ENCODE measurements at places on chromosomes 11 and 22. TPM values are rescaled to one million over a fixed set of nuclear protein-coding genes. Genes with fewer than 3 reads are reported as not detected.

Gene TMEM121B
- total RNA-seq, result not detected

Gene MMP3
- not detected for total RNA-seq

Gene MMP12
- total RNA-seq, result not detected

Gene TRPC6
- total RNA-seq, result not detected

Gene ACER3
- total RNA-seq, result 15.8 TPM

Gene KRTAP5-2
- not detected for total RNA-seq

Gene MN1
- total RNA-seq, result 9.1 TPM

Gene CCDC87
- 1.0 TPM for total RNA-seq

Gene OR52I1
- total RNA-seq, result 0.15 TPM

Gene HPX
- 0.68 TPM for total RNA-seq

Gene TSPAN32
- total RNA-seq, result not detected

Gene TUBA8
- not detected for total RNA-seq

DNA sequence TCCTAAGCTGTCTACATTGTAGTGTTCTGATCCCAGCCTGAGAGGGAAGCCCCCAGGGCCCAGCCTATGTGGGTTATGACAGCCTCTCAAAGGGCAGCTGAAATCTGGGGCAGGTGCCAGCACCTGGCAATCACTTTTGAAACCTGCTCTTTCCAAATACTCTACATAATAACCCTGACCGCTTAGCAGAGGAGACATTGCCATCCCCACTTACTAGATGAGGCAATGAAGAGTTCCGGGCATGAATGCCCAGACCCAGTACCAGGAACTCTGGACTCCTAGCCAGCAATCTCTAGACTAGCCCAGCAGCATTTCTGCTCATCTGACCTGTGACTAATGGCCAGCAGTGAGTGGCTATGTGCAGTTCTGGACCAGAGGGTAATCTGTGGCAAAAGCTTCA, 412.4 kb upstream of the CADM1 start:
- H3K36me3 ChIP-seq, result no peaks in the 10 kb centered on the region
- no peaks in the 10 kb centered on the region for H3K4me1 ChIP-seq
- DNase-seq, result no peak
- no peak overlapping the region for H3K4me3 ChIP-seq

- peaks cover 14% of the 10 kb centered on the region for H3K4me1 ChIP-seq
- DNase-seq, result no peak
- 0 out of 2 replicates have a peak, but pooled peaks cover 7% of the 10 kb centered on the region for H3K36me3 ChIP-seq
- H3K4me3 ChIP-seq, result no peak overlapping the region
Observed at GRCh38 chr11:85695546-85695945, 9.6 kb upstream of the CCDC89 start.

DNA sequence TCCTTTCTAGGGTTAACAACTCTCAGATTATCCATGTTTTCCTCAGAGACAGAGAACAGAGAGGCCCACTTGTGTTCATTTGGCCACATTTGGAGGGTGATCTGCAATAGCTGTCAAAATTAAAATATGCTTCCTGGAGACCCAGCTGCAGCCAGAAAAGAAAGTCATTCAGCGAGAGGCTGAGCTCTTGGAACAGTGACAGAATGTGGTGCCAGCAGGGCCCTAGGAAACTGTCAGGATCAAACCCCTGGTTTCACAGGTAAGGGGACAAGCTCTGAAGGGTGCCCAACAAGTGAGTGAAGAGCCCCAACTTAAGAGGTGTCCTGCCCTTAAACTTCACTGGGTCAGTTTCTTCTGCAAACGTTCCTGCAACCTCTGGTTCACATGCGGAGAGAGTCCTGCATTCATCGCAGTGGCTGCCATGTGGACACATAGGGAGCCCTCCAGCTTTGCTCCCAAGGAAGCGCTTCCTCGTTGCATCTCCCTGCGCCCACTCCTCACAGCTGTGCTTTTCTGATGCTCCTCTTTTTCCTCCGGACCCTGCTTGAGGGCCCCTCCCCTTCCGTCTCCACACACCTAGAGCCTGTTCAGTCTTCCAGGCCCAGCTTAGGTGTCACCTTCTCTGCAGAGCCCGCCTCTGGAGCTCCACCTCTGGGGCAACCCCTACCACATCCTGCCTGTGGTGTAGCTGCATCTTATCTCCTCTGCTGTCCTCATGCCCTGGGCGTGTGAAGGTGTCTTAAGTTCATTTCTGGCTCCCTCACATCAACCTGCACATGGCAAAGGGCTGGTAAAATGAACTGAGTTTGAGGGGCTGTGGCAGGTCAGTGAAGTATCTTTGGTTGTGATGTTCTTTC, 3.9 kb downstream of the UCP3 start:
- no peaks in the 10 kb centered on the region for H3K27me3 ChIP-seq
- H3K27ac ChIP-seq, result no peak overlapping the region
- no peaks in the 10 kb centered on the region for H3K36me3 ChIP-seq
- H3K4me3 ChIP-seq, result no peak overlapping the region
- no peaks in the 10 kb centered on the region for H3K4me1 ChIP-seq
- DNase-seq, result no peak

- 0 out of 2 replicates have a peak, but pooled peaks cover under 1% of the 10 kb centered on the region for H3K36me3 ChIP-seq
- peak overlapping the region; percentile 4 for H3K4me3 ChIP-seq
- peak overlapping the region; percentile 99 for H3K27ac ChIP-seq
- no peaks in the 10 kb centered on the region for H3K27me3 ChIP-seq
- H3K4me1 ChIP-seq, result peaks cover 49% of the 10 kb centered on the region
- DNase-seq, result peak; percentile 99
Observed at GRCh38 chr11:33633251-33634003, 67.2 kb downstream of the C11orf91 start.

- no peaks in the 10 kb centered on the region for H3K4me1 ChIP-seq
- H3K27me3 ChIP-seq, result no peaks in the 10 kb centered on the region
- no peaks in the 10 kb centered on the region for H3K36me3 ChIP-seq
- no peak overlapping the region for H3K27ac ChIP-seq
- no peak overlapping the region for H3K4me3 ChIP-seq
- DNase-seq, result no peak
Observed at GRCh38 chr11:88680806-88681205, 343.3 kb upstream of the CTSC start.

DNA sequence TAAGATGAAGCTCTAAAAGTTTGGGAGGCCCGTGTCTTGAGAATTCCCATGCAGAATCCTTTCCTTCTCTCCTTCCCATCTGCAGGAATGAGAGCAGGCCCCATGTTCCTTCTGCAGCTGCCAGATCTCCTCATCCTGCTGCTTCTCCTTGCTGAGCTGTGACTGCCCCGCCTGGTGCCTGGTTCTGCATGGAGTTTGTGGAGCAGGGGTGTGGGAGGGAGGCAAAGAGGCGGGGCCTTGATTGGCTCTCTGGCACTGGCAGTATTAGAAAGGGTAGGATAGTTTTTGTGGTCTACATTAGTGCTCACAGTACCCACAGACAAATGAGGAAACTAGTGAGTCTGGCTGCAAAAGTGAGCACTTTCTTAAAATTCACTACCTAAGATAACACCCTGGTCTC, 91.1 kb upstream of the CLPB start:
- no peaks in the 10 kb centered on the region for H3K27me3 ChIP-seq
- H3K4me1 ChIP-seq, result no peaks in the 10 kb centered on the region
- no peak overlapping the region for H3K4me3 ChIP-seq
- no peaks in the 10 kb centered on the region for H3K36me3 ChIP-seq
- H3K27ac ChIP-seq, result no peak overlapping the region

GRCh38 chr11:16511116-16512114, 155.1 kb upstream of the SOX6 start:
- no peaks in the 10 kb centered on the region for H3K4me1 ChIP-seq
- no peaks in the 10 kb centered on the region for H3K27me3 ChIP-seq
- no peaks in the 10 kb centered on the region for H3K36me3 ChIP-seq
- DNase-seq, result no peak

DNA sequence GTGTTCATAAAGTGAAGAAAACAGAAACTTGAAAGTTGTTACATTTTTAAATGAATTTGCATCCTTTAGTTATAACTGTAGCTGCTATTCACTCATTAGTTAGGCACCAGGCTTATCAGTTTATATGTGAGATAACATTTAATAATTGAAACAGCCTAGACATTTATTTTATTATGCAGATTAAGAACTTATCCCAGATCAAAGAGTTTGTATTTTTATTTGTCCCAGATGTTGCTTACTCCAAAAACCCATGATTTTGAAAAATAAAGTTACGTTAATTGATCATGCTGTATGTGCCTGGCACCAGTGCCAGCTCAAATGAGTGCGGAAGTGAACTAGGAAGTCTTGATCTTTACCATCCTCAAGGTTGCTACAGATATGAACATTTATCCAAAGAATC, 172.7 kb upstream of the CARD18 start:
- H3K27me3 ChIP-seq, result no peaks in the 10 kb centered on the region
- no peak overlapping the region for H3K4me3 ChIP-seq
- no peaks in the 10 kb centered on the region for H3K36me3 ChIP-seq
- no peak overlapping the region for H3K27ac ChIP-seq

GRCh38 chr11:119471329-119471728, 48.4 kb upstream of the THY1 start:
- H3K4me3 ChIP-seq, result no peak overlapping the region
- no peak for DNase-seq
- no peaks in the 10 kb centered on the region for H3K36me3 ChIP-seq
- no peaks in the 10 kb centered on the region for H3K27me3 ChIP-seq
- peaks cover 19% of the 10 kb centered on the region for H3K4me1 ChIP-seq

DNA sequence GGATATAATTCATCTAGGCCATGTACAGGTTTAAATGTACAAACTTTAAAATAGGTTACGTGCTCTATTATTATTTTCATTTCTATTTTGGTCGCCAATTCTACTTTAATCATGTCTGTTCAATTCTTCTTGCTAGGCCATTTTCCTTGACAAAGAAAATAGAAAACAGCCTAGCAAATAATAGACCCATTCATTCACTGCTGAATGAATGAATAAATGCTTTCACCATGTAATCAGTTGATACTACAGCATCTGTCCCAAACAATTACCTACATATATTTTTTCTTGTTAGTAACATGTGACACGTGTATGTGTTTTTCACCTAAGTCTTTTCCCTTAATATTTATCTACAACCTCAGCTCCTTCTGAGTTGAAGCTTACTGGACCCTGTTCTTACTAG, 27.5 kb downstream of the SNX19 start:
- H3K4me3 ChIP-seq, result no peak overlapping the region
- DNase-seq, result no peak
- H3K36me3 ChIP-seq, result peaks cover 12% of the 10 kb centered on the region
- no peaks in the 10 kb centered on the region for H3K27me3 ChIP-seq

- DNase-seq, result no peak
- H3K4me1 ChIP-seq, result no peaks in the 10 kb centered on the region
- no peak overlapping the region for H3K4me3 ChIP-seq
- H3K27ac ChIP-seq, result no peak overlapping the region
Observed at GRCh38 chr22:22935056-22935545, 47.5 kb downstream of the IGLL5 start.

DNA sequence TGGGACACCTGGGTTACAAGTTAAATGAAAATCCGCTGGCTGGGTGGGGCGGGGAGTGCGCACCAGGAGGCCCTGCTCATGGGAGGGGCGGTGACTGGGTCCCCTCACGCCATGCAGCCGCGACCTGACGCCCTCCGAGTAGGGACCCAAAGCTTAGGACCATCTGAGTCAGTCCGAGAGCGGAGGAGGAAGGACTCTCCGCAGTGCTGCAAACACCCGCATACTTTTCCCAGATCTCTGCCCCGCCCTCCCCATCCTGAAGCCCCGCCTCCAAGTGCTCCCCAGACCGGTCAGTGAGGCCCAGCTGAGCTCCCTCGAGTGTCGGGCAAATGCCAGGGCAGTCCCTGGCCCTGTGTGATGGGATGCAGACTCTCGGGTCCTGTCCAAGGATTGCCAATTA, 6.6 kb upstream of the FLI1 start:
- no peaks in the 10 kb centered on the region for H3K36me3 ChIP-seq
- no peak for DNase-seq
- no peaks in the 10 kb centered on the region for H3K4me1 ChIP-seq
- no peak overlapping the region for H3K27ac ChIP-seq

- no peak for DNase-seq
- no peaks in the 10 kb centered on the region for H3K4me1 ChIP-seq
- H3K27me3 ChIP-seq, result no peaks in the 10 kb centered on the region
- H3K27ac ChIP-seq, result no peak overlapping the region
- H3K4me3 ChIP-seq, result no peak overlapping the region
Observed at GRCh38 chr11:83713708-83714107, 427.5 kb upstream of the CCDC90B start.

DNA sequence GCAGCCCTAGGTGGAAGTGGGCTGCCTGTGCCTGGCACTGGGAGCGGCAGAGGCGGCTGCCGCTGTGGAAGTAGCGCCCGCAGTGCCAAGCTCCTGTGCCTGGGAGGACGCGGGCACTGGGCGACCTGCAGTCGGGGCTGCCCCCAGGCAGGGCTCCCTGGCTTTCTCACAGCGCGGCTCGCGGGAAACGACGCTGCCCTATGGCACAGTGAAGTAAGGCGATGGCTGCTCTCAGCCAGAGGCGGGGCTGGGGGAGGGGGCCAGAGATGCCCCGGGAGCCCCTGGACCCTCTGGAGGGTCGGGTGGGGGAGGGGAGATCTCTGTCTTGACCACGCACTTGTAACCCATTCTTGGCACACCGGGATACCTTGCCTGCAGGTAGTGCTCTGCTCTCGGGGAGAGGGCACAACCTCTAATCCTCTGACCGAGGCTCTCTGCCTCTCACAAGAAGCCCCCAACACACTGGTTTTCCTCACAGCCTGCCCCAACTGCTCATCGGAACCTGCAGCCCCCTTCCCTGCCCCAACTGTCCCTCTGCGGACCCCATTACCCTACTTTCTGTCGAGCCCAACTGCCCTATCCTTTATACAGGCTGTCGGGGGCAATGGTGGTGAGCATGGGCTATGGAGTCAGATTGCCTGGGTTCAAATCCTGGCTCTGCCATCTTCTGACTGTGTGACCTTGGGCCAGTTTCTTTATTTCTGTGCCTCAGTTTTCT, 32.2 kb upstream of the TRIM29 start:
- H3K27ac ChIP-seq, result no peak overlapping the region
- no peak overlapping the region for H3K4me3 ChIP-seq
- no peaks in the 10 kb centered on the region for H3K4me1 ChIP-seq
- DNase-seq, result no peak

DNA sequence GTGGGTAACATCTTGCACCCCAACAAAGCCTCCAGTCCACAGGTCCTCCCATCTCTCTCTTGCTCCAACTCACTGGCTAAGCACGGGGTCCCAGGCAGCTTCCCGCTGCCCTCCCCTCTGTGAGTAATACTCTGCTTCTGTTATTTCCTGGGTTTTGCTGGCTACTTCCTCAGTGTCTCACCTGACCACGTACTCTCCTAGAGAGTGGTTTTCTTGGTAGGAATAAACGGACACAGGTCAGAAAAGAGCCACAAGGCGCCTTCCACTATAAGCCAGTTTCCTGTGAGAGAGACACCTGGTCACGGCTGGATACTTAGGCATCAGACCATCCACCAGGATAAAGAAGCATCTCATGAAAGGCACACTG, 36.0 kb downstream of the ARRB1 start:
- no peak overlapping the region for H3K27ac ChIP-seq
- H3K4me3 ChIP-seq, result no peak overlapping the region
- no peak for DNase-seq
- H3K4me1 ChIP-seq, result no peaks in the 10 kb centered on the region
- no peaks in the 10 kb centered on the region for H3K36me3 ChIP-seq
- H3K27me3 ChIP-seq, result no peaks in the 10 kb centered on the region

DNA sequence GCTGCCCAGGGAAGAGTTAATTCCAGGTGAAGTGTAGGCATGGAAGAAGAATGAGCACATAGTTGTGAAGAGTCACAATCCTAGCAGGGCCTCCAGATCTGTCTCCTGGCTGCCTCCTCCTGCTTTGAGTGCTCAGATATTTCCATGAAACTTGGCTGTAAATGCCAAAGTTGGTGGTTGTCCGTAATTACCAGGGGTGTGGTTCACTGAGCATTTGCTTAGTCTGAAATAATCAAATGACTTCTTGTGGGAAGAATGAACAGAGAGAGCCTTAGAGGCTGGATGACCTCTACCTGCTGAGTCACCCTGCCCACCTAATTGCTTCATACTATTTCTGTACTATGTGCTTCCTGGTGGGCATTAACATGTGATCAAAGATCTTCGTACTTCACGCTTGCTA, 50.9 kb downstream of the APIP start:
- no peaks in the 10 kb centered on the region for H3K27me3 ChIP-seq
- H3K4me3 ChIP-seq, result no peak overlapping the region
- no peaks in the 10 kb centered on the region for H3K36me3 ChIP-seq
- DNase-seq, result no peak

All from PC-9 (cell line).